ENCODE measurements at places on chromosomes 5 and 9.

DNA sequence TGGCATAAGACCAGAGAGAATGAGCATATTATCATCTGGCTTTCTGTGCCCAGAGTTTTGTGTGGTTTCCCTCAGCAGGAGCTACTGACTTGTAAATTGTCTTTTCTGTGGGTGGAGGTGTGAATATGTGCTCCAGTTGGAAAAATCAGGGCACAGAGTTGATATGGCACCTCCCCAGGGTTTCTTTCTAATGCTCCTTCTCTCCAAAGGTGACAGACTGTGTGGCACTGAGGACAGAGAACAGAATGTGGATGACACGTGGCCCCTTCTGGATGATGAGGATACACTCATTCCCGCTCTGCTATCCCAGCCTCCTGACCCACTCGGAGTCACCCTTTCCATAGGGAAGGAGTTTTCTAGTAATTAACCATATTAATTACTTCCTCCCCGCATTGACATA, 221.0 kb downstream of the ICE1 start:
- no peak for DNase-seq

- no peak for DNase-seq
Measured at GRCh38 chr5:90865180-90865579, 306.6 kb downstream of the ADGRV1 start.

DNA sequence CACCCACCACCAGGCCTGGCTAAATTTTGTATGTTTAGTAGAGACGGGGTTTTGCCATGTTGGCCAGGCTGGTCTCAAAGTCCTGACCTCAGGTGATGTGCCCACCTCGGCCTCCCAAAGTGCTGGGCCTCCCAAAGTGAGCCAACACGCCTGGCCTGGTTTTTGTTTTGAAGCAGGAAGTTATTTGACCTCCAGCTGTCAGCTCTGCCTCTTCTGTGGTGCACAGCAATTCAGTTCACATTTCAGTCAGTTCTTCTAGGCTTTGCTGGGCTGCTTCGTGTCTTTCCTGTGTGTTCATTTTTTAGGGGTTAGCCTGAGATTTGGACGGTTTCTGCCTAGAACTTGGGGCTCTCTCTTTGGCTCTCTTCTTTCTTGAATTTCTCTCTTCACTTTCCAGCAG, 8.9 kb downstream of the LCN1 start:
- no peak for DNase-seq

DNA sequence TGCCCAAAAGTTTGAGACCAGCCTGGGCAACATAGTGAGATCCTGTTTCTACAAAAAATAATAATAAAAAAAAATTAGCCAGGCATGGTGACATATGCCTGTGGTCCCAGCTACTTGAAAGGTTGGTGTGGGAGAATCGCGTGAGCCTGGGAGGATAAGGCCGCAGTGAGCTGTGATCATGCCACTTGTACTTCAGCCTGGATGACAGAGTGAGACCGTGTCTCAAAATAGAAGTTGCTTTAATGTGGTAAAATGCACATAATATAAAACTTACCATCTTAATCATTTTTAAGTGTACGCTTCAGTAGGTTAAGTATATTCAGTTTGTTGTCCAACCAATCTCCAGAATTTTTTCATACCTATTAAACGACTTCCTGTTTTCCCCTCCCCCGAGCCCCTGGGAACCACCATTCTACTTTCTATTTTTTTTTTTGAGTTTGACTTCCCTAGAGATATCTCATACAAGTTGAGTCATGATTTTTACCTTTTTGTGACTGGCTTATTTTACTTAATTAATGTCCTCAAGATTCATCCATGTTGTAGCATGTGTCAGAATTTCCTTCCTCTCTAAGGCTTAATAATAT, 120.1 kb upstream of the POC5 start:
- no peak for DNase-seq

- no peak for DNase-seq
Measured at GRCh38 chr9:120676767-120677402, 37.4 kb downstream of the MEGF9 start.

DNA sequence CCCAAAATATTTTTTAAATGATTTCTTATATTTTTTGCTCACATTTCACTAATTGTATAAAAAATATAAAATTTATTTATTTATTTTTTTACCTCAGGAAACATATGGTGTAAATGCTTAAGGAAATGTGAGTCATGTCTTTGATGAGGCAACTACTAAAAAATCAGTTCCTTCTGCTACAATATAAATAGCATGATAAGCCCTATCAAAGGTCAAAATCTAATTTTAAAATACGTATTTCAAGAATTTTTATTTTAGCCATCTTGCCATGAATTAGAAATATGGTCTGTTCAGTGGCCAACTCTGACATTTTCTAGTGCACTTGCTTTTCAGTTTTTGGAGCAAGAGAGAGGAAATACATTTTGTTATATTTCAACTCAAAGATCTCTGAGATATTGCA, 50.5 kb downstream of the PDE4D start:
- no peak for DNase-seq

DNA sequence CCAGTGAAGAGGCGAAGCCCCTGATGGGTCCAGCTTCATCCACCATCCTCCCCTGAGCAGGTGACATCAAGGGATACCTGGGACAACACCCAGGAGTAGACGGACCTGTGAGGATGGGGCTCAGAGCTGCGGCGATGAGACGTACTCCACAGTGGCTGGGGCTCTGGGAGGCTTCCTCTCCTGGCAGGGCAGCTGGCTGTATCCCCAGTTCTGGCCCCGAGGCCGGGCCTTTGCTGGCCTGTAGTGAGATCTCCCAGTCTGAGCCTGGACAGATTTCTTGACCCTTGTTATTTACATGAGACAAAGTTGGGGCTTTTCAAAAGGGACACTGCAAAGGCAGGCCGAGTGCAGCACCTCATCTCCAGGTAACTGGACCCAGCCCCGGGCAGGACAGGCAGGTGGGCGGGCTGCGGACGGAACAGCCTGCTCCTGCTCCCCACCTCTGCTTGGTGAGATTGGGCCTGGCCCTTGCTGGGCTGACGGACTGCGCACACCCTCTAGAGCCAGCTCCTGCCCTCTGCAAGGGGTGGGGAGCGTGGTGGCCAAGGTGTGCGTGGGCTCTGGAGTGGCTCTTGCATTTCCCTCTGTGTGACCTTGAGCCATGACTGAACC, 23.1 kb downstream of the IER5L start:
- DNase-seq, result no peak

DNA sequence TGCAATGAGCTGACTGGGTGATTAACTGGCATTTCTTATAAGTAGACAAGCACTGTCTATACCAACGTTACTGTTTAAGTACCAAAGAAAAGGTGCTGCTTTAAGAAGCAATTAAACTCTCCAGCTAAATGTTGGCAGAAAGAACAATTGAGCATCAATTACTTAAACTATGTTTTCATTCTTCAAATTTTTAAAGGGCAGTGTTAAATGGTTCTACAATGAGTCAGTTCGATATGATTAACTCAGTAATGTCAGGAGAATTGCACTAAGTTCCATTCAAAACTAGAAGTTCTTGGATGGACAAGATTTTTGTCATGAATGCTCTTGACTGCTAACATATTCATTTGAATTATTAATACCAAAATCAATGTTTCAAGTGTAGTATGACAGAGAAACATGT, 593.7 kb downstream of the DNAH5 start:
- no peak for DNase-seq

DNA sequence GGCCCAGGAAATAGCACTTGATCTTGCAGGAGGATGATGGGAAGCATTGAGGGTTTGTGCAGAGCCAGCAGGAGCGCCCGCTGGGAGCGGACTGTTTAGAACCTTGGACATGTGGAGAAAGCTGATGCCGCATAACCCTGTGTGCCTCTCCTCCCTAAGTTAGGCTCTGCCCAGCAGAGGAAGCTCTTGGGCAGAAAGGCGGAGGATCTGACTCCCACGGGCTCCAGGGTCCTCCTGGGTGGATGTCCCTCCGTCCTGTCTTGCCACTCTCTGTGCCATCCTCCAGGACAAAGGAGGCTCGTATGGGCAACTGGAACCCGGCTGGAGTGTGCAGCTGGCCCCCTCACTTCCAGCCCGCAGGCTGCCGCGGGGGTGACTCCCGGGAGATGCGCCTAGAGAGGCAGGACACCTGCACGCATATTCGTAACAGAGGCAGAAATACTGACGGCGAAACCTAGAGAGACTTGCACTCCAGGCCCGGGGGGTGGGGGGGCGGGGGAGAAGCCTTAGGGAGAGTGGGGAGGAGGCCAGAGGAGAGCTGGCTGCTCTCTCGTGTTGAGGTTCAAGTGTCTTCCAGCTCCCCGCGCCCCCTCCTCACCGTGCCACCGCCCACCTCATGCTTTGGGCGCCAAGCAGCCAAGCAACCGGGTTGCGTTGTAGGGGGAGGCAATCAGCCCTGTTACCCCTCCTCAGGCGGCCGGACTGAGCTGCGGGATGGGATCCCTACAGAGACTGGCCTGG, 5.4 kb upstream of the FOXE1 start:
- no peak for DNase-seq

- DNase-seq, result no peak
Measured at GRCh38 chr5:107652839-107653607, 17.7 kb downstream of the EFNA5 start.

- no peak for DNase-seq
Measured at GRCh38 chr9:81028504-81028903, 660.8 kb downstream of the TLE1 start.

DNA sequence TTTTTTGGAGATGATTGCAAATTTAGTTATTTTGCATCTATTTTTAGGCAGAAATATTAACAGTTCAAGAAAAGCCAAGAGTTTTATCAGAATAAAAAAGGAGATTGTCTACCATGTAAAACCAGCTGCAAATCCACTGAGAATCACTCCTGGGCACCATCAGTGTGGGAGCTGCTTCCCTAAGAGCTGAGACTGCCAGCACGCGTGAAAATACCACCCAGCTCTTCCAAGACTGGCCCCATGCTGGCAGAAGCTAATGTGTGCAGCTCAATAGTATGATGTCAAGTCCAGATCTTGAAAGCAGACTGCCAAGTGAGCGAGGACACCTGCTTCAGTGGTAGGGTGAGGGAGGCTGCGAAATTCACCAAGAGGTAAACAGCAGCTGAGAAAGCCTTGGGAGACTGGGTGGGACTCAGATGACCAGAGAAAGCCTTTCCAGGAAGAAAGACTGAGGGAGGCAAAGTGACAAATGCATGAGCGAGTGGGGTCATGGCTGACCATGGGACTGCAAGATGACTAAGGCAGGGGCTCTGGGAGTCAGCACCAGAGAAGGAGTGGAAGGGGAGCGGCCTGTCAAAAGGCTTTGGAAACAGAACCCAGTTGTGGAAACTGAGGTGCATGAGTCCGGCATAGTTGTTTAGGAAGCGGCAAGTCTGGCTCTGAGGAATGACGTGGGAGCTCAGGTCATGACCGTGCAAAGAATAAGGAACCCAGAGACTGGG, 200.9 kb downstream of the GADD45G start:
- no peak for DNase-seq

DNA sequence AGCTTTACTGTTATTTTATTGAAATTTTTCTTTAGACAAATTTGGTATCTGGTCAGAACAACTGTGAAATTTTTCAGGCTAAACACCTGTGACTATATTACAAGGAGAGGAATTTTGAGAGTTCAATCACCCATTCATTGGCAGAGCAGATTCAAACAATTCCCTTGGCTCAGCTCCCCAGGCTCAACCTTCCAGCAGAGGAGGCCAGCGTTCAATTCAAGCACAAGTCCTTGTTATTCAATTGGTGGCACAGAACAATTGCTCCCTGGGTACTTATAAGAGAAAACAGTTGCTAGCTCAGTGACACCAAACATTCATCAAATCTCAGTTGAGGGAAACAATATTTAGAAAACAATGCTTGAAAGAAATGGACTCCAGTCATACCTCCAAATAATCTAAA, 83.3 kb downstream of the SUSD1 start:
- DNase-seq, result no peak

DNA sequence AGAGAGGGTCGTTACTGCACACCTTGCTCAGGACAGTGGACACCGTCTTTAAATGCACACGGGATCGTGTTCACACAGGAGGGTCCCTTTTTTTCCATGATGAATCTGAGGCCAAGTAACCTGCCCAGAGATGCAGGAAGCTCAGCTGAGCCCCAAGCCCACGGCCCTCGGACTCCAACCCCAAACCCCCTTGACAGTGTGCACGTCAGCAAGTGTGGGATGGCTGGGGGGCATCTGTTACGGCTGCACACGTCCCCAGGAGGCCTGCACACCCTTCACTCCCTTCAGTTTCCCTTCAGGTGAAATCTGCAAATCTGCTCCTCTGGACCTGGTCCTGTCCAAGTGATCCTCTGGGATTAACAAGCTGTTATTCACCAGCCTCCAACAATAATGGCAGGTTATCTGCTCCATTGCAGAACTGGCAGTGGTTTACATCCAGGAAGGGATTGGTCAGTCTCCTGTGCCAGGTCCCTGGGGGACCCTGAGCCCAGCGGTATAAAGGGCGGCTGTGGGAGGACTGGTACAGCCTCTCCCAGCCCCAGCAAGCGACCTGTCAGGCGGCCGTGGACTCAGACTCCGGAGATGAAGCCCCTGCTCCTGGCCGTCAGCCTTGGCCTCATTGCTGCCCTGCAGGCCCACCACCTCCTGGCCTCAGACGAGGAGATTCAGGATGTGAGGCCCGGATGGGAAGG, at the start of gene LCN1:
LCN1 (plus strand) TSS at position 525 of the 692 bp plus-strand sequence; CDS start at position 583, 58 bp downstream.
- no peak for DNase-seq

DNA sequence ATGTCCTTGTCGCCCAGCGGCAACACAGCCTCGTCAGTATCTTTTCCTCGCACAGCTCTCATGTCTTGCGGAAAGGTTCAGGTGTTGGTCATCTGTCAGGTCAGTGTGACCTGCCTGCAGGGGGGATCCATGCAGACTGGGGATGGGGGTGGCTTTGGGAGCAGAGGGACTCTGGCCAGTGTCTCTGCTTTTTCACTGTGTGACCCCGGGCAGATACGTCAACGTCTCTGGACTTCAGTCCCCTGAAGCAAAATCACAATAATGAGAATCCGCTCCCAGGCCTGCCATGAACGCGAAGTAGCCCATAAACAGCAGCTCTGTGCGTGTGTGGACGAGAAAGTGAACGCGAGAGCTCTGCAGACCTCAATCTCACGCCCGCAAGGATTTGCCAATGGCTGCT, 75.7 kb upstream of the FCN1 start:
- no peak for DNase-seq

DNA sequence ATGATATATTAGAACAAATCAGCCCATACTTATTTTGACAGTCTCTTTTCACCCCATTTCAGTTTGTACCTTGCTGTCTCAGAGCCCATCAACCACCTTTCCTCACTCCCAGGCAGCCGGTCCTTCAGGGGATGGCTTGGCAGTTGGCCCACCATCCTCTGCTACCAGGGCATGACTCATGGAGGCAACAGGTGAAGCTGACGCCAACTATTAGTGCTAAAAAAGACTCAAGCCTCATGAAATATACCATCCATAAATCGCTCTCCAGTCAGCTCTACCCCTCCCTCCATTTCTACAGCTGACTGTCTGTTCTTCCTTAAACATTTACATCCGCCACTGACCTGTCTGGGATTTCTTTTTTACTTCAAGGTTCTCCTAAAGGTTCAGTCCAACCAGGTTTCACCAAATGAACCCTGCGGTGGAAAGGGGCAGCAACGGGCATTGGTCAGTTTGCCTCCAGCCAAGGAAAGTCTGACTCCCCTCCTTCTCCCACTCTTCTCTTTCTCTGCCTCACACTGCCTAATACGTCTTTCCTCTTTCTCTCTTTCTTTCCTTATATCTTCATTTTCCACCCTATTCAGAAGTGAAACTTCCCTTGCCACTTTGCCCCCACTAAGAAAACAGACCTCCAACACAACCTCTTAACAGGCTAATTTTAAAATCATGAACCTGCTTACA, 439.1 kb downstream of the RAB3C start:
- no peak for DNase-seq

GRCh38 chr5:78735834-78736463, 87.4 kb upstream of the LHFPL2 start:
- DNase-seq, result no peak
